ENCODE measurements at places on chromosomes 1 and 21.
A peak's percentile ranks its signal among the peaks of the same experiment; 100 is the strongest.

DNA sequence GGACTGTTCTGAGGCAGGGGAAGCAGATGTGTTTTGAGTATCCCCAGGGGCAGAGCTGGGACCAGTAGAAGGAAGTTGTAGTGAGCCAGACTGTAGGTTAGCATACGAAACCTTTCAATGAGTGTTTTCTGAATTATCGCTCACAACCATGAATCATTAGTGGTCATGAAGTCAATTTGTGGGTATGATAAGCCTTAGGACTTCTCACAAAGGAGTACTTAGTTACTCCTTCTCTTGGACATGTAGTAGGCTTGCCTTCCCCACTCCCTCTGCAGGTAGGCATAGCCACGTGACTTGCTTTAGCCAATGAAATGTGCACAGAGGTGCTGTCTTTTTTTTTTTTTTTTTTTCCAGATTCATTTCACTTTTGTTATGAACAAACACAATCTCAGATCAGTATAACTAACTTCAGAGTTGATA is 23.9 kb upstream of the FAAH start:
- DNase-seq, result no peak

DNA sequence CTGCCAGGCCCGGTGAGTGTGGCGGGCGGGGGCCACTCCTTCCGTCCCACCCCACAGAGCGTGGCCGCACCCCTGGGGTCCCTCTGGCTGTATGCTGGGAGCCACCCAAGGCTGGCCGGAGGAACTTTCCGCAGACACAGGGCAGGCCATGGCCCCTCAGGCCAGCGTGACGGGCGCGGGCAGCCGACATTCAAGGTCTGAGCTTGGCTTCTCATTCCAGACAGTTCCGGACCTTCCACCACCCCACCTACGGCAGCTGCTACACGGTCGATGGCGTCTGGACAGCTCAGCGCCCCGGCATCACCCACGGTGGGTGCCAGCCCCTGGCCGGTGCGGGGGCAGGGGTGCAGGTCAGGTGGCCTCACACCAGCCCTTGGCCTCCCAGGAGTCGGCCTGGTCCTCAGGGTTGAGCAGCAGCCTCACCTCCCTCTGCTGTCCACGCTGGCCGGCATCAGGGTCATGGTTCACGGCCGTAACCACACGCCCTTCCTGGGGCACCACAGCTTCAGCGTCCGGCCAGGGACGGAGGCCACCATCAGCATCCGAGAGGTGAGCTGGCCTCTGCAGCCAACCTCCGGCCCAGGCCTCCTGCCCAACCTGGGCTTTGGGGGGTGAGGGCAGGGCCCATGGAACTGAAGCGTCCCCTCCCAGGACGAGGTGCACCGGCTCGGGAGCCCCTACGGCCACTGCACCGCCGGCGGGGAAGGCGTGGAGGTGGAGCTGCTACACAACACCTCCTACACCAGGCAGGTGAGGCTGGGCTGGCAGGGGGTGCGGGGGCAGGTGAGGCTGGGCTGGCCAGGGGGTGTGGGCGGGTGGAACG is 7.3 kb downstream of the SCNN1D start:
- DNase-seq, result no peak

- DNase-seq, result no peak
Measured at GRCh38 chr1:155636397-155637153, 26.6 kb downstream of the MSTO1 start.

DNA sequence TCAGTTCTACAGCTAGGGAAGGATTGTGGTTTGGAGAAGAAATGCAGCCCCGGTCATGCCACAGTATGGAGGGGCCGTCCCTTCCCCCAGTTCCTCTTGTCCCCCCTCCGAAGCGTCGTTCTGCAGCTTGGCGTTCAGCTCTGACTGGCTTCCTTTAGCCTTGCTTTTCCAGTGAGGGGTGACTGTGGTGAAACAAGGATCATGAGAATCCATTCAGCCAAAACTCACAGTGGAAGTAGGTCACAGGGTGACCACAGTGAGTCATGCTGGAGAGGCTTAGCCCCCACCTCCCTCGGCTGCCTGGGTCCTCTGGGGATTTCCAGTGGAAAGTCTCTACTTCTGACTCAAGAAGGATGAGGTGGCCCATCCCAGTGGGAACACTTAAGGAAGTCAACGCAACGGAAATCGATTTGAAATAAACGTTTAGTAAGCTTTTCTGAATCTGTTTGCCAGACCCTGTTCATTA is 37.3 kb upstream of the COL6A2 start:
- DNase-seq, result no peak

- DNase-seq, result peak; percentile 100
Measured at GRCh38 chr1:151716771-151717631, at the start of gene CELF3. CELF3 (minus strand) TSS chr1:151716803; CDS start chr1:151716020, 783 bp downstream.

GRCh38 chr21:41337515-41337914 is 20.9 kb downstream of the FAM3B start:
- no peak for DNase-seq

DNA sequence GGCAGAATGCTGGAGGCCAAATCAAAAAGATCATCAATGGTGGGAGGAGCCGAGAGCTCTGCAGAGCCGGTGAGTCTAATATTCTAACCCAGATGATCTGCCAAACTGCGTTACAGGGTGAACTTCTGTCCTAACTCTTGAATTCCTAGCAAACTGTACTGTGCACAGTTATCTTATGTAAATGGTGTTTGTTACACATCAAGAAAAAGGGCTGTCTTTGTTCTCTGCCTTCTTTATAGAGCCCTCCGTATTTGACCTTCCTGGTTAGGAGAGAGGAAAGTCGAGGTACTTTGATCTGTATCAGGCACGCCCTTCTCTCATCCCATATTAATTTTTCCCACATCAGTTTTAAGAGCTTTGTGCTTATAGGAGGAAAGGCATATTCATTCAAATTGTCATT is 37.6 kb downstream of the MT1HL1 start:
- DNase-seq, result no peak

GRCh38 chr1:211788626-211789025 is 41.9 kb downstream of the LPGAT1 start:
- DNase-seq, result no peak
